Stimulated activated CD8-positive, alpha-beta memory T cell treated with anti-CD3 and anti-CD28 coated beads, Interleukin-7, amount 100 ng/mL, for 24 hours (primary cell): ENCODE measurements at places on chromosomes 5 and 9.

DNA sequence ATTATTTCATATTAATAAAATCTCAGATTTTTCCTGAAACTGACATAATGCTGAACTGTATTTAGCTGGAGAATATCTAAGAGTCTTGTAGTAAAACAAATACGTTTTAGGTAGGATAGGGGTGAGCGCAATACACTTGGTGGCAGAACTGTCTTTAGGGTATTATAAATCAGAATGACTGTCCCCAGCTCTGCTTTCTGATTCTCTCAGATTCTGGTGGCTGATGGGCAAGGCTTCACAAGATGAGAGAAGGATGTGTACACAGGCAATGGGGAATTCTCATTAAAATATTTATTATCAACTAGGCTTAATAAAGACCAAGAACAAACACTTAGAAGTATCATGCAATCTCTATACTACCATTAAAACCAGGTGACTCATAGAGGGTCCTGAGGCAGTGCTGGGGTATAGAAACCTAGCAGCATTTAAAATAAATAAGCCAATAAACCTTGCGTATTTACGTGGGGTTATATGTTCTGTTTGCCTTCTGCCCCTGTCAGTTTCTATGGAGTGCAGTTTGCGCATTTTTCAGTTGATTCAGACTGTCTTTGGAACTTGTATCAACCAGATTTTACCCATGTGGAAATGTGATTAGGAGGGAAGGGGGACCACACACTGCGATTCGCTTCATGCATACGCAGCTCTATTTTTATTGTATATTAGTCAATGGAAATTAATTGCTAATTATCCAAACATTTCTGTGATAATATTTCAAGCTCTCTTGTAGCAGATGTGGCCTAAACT, 1150.7 kb upstream of the WWC1 start:
- no peak for DNase-seq

DNA sequence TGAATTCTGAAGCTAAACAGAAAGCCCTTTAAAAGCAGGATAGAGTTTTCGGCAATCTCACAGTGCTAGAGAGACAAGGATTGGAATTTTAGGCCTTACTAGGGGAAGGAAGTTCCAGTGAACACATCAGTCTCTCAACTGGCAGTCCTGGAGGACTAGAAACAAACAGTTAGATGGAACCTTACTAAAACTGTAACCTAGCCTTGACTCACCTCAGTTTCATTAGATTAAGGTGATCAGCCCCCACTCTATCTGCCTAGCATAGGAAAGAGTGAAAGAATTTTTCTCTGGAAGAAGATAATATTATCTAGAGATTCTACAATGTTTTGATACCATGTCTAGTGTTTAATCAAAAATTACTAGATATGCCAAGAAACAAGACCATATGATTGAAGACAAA, 25.8 kb upstream of the SMIM23 start:
- DNase-seq: no peak

GRCh38 chr9:85213650-85214607, 527.8 kb downstream of the AGTPBP1 start:
- no peak for DNase-seq

DNA sequence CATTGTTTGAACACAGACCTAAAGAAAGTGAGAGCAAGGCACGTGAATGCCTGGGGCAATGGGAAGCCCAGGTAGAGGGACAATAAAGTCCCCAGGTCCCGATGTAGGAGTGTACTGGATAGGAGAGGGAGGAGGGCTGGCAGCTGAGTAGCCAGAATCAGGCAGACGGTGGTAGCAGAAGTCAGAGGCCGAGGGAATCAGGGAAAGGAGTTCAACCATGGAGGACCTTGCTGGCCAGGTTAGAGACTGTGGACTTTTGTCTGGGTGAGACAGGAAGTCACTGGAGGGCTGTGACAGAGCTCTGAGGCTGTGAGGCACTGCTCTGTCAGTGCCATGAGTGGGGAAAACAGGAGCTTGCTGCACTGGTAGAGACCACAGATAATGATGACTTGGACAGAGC, 248.2 kb downstream of the EFNA5 start:
- DNase-seq: no peak

DNA sequence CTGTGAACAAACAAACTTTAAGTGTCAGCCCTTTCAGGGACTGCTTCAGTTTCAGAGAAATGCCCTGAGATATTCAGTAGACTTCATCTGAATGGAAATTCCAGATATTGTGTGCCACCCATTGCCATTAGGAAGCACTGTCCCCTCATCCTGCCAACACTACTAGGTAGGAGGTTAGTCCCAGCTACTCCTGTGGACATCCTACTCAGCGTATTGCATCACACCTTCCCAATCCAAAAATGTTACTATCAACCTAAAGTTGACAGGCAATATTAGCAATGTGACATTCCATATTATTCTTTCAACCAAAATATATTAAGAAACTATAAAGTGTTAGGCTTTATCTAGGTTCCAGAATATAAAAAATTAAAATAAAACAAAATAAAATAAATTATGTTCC, 552.0 kb upstream of the ST8SIA4 start:
- DNase-seq: no peak

- DNase-seq: no peak
These were observed 167.0 kb downstream of the FGF18 start for GRCh38 chr5:171586436-171586835.

- peak; percentile 30 for DNase-seq
These were observed 266.2 kb downstream of the NSG2 start for GRCh38 chr5:174311531-174312269.

- DNase-seq: no peak
These were observed 317.5 kb downstream of the SPOCK1 start for GRCh38 chr5:137181667-137182066.

- DNase-seq: no peak
These were observed 40.9 kb downstream of the NACC2 start for GRCh38 chr9:136054146-136054545.

DNA sequence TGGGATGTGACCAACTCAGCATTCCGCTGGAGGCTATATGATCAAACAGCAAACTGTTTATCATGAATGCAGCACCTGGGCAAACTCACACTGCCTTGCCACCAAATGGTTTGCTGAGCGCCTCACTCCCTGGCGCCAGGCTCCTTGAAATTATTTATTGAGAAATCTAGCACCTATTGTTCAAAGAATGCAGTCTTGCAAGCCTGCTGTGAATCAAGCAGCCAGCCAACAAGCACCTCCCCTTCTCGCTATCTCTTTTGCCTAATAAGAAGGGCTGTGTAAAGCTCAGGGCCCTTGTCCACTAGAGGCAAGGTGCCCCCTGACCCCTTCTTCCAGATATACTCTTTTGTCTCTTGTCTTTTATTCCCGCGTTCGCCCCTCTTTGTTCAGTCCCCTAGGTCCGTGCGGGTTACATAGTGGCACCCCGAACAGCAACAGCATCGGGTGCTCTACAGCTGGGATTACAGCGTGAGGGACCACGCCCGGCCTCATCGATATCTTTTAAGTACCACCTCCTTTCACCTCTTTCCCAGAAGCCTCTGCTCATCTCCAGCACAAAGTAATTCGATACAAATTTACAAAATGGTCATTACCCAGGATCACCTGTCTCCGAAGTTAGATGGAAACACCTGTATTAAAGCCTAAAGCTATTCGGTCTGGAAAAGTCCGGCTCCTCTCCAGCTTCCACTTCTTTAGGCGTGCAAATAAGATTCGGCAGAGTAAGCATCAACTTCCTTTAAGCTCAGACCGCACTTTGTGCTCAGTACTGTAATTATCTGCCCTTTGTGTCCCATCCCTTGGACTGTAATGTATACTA, 896 bp downstream of the RIGI start:
- no peak for DNase-seq

GRCh38 chr5:117588611-117589010, 1014.0 kb upstream of the SEMA6A start:
- no peak for DNase-seq
